ENCODE measurements at places on chromosomes 6 and 20.

GRCh38 chr20:4810426-4811019 is 88.8 kb downstream of the PRND start:
- no peak for DNase-seq

DNA sequence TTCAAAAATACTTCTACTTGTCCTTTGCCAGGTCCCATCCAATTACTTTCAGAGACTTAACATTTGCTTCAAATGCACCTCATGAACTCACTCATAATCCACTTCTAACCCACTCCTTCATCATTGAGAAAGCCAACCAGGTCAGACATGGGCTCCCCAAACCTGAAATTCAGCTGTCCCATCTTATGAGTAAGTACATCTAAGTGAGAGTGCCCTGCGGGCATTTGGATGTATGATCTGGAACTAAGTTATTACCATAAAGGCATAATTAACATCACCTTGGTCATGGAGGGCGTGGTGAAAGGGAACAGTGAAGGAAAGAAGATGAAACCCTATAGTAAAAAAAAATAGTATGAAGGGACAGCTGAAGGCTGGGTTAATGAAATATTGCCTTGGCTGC is 896.8 kb downstream of the C6orf118 start:
- DNase-seq, result no peak

DNA sequence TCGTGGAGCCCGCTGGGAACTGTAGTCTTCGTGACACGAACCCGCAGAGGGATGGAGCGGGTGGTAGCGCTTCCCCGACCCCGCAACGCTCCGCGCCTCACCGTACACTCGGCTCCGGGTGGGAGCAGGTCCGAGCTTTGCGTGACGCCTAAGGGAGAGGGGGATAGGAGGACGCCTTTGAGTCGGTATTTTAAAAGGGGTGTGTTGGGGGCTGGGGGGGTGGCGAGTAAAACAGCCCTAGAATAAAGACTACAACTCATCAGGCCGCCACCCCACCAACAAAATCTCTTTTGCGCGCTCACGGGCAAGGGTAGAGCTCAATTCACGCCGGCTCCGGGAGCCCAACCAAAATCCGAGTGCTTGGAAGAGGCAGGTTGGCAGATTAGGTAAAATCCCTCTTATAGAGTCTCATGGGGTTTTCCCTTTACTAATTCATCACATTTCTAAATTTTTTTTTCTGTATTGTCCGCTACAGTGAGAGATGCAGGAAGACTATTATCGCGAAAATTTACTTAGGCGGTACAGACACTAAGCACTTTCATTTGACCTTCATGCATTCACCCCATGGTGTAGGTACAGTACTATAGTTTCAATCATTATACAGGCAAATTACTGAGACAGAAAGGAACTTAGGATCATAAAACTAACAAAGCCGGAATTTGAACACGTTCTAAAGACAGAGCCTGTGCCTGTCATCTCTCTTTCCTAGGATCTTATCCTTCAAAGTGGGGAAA is 706 bp upstream of the SNX14 start:
- no peak for DNase-seq

DNA sequence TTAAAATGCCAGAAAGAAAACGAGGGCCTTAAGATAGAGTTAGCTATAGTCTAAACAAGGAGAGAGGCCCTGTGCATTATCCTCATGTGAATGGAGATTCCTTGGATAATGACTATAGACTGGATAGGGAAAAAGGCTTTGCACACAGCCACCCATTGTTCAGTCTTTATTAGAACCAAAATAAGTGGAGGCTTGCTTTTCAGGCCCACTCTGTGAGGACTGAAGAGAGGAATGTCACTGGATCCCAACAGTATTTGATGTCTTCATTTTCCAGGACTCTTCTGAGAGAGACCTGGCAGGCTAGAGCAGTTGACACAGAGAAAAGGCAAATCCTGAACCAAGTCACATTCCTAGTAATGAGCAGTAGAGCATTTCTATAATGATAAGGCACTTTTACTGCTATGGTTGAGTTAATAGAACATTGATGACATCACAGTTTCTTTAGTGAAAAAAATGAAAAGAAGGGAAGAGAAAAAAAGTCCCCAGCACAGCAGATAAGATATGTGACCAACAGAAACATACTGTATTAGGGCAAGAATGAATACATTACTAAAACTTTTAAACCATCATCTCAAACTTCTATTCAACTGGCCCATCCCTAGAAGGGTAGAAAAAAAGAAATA is 315.1 kb downstream of the EPHA7 start:
- no peak for DNase-seq

DNA sequence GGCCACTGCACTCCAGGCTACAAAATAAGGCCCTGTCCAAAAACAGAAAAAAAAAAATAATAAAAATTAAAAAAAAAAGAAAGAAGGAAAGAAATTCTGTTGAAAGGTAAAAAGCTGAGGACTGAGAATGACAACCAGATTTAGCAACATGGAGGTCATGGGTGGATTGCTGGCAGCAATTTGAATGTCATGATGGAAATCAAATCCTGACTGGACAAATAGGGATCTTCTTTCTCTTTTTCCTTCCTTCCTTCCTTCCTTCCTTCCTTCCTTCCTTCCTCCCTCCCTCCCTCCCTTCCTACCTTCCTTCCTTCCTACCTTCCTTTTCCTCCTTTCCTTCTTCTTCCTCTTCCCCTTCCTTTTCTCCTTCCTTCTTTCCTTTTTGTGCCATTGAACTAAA is 553.3 kb upstream of the FLRT3 start:
- DNase-seq, result no peak

- DNase-seq, result no peak
Measured at GRCh38 chr20:24534282-24534681, 64.9 kb downstream of the SYNDIG1 start.

DNA sequence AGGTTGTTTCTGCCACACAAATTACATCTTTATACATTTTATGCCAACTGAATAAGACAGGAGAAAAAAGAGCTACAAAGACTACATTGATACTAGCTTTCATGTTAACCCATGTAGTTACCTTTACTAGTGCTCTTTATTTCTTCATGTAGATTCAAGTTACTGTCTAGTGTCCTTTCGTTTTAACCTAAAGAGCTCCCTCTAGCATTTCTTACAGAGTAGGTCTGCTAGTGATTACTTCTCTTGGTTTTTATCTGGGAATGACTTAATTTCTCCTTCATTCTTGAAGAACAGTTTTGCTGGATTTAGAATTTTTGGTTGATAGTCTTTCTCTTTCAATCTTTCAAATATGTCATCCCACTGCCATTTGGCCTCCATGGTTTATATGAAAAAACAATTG is 21.2 kb upstream of the NOP56 start:
- peak; percentile 32 for DNase-seq

Measured in RPMI7951 (cell line).